ENCODE measurements at places on chromosomes 12 and 14. TPM values are rescaled to one million over a fixed set of nuclear protein-coding genes. Genes with fewer than 3 reads are reported as not detected.

The OR11H12 gene
- not detected for total RNA-seq

The TTC9 gene
- total RNA-seq = 12.1 TPM

The KRT8 gene
- 445 TPM for total RNA-seq

The BEGAIN gene
- total RNA-seq = 3.3 TPM

The PDE3A gene
- total RNA-seq = 0.22 TPM

The LIN7A gene
- 11.9 TPM for total RNA-seq

The LRP10 gene
- total RNA-seq = 19.3 TPM

The NINJ2 gene
- total RNA-seq = 2.6 TPM

The DEGS2 gene
- total RNA-seq = not detected

The GYS2 gene
- not detected for total RNA-seq

The C12orf50 gene
- total RNA-seq = not detected

The GLIPR1L2 gene
- total RNA-seq = not detected

- DNase-seq = no peak
Measured at GRCh38 chr12:69732088-69732487, 6.6 kb upstream of the RAB3IP start.

GRCh38 chr12:49260571-49261363 lies 4.1 kb upstream of the TUBA1C start:
- DNase-seq = no peak

DNA sequence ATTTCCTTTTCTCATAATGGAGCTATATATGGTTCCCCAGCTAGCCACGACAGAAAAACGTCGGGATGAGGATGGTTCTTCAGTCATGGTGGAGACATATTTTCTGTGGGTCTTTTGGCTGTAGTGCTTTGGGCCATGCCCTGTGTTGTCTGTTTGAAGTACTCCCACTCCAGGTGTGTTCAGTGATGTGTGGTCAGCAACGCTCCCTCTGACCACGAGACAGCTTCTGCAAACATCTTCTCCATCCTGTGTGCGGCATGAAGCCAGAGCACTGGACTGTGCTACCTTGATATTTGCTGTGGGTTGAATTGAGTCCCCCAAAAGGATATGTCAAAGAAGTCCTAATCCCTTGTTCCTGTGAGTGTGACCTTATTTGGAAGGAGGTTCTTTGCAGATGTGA lies 931.2 kb downstream of the NRXN3 start:
- no peak for DNase-seq

GRCh38 chr12:110199339-110200123 lies 75.4 kb downstream of the IFT81 start:
- DNase-seq = peak; percentile 42

- no peak for DNase-seq
Measured at GRCh38 chr12:86456241-86456640, 200.1 kb upstream of the MGAT4C start.

- no peak for DNase-seq
Measured at GRCh38 chr12:128810182-128811127, 13.3 kb downstream of the SLC15A4 start.

DNA sequence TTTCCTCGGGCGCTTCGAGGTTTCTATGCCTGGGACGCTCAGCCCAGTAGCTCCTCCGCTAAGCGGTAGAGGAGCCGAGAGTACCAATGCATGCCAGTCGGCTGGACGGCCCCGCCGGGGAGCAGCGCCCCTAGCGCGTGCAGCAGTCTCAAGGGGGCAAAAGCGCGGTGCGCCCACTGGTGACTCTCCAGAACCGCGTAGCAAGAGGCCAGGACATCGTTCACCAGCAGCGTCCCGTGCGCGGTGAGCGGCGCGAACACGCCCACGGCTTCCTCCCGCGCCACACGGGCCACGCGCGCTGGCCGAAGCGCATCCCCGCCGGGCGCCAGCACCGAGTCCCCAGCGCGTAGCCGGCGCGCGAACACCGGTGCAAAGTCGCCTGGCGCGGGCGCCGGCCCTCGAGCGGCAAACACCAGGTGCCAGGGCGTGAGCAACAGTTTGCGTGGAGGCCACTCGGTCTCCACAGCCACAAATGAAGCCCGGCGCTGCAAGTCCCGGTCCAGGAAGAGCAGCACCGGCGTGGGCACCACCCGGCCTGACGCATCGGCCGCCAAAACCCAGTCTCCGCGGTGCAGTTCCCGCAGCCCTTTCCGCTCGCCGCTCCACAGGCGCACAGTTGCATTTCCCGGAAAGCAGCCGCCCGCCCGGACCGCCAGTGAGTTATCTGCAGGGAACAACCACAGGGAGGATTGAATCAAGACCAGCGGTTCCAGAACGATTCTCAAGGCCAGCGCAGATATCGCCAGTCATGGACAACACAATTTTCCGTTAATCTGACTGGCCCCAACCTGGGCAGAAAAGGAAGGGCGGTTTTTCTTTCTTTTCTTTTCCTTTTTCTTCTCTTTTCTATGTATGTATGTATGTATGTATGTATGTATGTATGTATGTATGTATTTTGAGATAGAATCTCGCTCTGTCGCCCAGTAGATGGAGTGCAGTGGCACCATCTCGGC lies 4.5 kb downstream of the DHH start:
- DNase-seq = peak; percentile 76

GRCh38 chr12:32312049-32312670 lies 87.2 kb upstream of the FGD4 start:
- peak; percentile 29 for DNase-seq

DNA sequence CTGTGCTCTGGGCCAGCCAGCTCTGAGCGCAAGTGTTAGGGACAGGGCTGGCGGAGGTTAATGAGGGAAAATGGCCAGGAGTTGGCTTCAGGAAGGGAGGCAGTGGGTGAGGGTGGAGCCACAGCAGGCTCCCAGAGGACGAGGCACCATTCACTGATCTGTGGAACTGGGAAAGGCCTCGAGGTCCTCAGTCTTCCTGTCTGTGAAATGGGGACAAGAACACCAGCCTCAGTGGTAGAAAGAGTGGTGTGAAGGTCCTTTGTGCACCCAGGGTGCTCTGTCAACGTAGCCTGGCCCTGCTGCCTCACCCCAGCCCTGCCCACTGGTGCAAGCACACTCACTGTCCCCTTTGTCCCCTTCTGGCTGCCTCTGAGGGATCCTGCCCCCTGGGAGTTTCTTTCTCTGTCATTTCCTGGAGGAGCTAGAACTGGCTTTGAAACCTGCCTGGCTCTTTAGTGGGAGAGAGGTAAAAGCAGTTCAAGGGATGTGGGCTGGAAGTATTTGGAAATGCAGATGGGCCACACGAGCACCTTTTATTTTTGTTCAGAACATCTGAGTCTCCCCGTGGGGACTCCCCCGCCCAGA lies 25.0 kb downstream of the SYNDIG1L start:
- no peak for DNase-seq

GRCh38 chr12:123148655-123149054 lies 2.2 kb downstream of the PITPNM2 start:
- DNase-seq = no peak

DNA sequence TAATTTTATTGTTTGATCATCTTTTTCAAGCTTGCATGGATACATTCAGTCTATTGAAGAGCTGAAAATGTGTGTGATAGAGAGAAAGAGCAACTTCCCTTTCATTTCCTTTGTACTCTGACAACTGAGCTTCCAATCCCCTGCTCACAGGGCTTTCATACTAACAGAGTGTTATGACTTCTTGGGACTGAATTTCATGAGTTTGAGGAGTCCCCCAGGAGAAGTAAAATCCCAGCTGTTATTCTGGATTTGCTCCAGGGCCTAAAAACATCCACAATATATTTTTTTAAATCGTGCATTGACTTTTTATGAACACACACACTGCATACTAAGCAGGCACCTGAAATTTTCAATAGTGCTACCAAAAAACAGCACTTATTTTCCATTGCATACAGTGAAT lies 195.8 kb upstream of the CAND1 start:
- DNase-seq = no peak

- no peak for DNase-seq
Measured at GRCh38 chr12:124002021-124002644, 29.1 kb downstream of the ZNF664 start.

DNA sequence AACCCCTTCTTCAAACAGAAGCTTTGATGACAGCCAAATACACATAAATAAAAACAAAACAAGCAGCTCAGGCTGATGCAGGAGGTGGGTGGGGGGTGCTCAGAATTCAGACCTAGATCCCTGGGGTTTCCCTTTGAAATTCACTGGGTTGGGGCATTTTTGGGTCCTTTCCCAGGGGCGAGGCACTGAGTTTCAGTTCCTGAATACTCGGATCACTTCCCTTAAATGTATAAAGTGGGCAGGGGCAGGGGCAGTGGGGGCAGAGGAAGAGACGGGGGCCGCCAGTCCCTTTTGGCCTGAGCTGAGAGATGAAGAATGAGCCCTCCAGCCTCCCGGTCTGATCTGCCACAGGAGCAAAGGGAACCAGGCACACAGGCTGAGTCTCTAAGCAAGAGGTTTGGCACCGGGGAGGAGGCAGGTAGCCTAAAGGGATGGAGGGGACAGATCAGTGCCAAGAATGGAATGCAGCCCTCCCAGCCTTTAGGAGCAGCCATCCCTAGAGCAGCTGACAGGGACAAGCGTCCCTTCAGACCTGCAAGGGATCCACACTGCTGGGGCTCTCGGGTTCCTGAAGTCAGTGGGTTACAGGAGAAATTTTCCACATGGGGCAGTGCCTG lies 20.3 kb downstream of the KDM2B start:
- peak; percentile 59 for DNase-seq

- DNase-seq = no peak
Measured at GRCh38 chr14:43438056-43438455, 1069.0 kb downstream of the FSCB start.

GRCh38 chr14:93005135-93005813 lies 82.3 kb downstream of the CHGA start:
- DNase-seq = no peak

DNA sequence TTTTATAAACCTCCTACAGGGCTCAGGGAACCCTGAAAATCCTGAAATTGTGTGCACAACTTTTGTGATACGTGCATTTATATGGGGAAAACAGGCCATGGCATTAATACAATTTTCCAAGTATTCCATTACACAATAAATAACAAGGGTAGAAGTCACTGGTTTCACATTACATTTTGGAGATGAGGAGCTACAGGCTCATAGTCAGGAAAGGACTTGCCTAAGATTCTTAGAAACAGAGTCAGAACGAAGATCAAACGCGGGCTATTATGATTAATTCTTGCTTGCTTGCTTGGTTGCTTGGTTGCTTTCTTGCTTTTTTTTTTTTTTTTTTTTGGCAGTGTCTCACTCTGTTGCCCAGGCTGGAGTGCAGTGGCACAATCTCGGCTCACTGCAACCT lies 16.7 kb downstream of the NOS1 start:
- no peak for DNase-seq

- no peak for DNase-seq
Measured at GRCh38 chr14:72352012-72352411, 419.8 kb downstream of the RGS6 start.

DNA sequence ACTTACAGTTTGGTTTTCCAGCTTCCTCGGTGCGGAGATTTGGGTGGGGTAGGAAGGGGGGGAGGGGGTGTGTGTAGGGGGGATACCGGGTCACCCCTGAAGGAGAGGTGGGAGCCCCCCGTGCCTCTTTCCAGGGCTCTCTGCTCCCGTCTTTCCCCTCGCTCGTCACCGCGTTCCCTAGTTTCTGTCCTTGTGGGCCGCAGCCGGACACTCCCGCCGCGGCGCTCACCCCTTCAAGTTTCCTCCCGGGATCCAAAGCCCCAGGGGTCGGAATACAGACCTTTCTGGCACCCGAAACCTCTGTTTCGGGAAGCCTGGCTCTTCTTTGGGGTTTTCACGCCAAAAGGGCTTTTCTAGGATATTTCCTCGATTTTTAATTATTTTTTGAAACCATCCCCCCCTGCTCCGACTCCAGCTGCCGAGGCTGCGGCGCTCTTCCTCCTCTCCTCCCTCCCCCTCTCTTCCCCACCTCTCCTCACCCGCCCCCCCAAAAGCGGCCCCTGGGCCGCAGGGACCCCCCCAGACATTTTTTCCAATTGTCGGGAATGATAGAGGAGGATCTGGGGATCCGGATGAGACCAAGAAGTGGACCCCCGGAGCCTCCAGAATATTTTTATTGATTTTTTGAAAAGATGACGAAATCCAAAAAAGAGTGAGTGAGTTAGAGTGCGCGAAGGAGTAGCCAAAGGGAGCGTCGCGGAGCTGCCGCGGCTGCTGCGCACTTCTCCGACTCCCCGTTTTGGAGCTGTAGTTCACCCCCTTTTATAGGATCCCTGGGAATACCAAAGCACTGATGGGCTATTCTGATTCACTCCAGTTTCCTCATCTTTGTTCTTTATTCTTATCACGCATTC lies 1.7 kb downstream of the CCND2 start:
- DNase-seq = peak; percentile 77

DNA sequence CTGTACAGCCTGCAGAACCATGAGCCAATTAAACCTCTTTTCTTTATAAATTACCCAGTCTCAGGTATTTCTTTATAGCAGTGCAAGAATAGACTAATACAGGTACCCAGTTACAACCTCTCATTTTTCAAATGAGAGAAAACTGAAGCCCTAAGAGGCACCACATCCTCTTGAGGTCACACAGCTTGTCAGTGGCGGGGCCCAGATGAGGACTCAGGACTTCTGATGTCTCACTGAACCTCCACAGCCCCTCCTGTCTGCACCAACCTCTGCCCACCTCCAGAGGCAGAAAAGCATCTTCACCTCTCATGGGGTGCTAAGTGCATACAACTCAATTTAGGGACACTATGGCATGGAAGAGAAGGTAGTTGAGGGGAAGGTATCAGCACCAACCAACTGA lies 120.7 kb downstream of the CRACR2A start:
- DNase-seq = no peak

DNA sequence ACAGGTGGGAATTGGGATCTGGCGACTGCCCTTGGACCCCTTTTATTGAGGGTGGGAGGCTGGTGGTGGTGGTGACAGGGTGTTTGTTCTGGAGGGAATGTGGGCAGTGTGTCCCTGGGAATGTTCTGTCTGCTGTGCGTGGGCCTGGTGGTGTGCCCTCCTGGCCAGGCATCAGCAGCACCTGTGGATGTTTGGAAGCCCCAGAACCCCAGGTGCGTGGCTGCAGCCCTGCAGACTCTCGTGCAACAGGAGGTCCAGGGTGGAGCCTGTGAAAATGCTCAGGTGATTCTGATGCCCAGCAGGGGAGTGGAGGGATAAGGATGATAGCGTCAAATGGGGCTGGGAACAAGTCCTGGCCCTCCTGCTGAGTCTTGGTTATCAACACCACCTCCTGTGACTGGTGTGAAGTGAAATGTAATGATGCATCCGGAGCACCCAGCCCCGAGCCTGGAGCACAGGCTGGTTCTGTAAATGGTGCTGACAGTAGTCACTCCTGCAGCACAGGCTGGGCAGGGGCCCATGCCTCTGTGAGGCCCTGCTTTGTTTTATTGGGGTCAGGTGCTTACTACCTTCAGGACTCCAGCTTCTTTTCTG lies 176.6 kb downstream of the TSPAN9 start:
- DNase-seq = no peak

DNA sequence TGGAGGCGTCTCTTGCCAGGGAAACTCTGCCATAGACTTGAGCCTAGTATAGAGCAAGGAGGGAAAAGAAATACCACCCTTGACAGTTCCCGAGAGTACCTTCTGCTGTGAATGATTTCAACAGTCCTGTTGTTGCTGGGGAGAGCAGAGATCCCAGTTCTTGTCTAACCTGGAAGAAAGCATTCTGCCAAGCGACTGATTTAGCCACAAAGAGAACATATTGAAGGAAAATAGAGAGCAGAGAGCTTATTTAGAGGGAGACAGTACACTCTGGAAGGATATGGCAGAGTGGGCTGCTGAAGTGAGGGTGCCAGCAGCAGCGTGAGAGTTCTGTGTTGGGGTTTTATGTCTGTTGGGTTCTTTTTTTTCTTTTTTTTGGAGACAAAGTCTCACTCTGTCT lies 966.9 kb upstream of the TMEM132C start:
- no peak for DNase-seq
